Coronary artery (tissue), 2 donors: ENCODE measurements at places on chromosomes 1 and 21.
A peak's percentile ranks its signal among the peaks of the same experiment; 100 is the strongest.

DNA sequence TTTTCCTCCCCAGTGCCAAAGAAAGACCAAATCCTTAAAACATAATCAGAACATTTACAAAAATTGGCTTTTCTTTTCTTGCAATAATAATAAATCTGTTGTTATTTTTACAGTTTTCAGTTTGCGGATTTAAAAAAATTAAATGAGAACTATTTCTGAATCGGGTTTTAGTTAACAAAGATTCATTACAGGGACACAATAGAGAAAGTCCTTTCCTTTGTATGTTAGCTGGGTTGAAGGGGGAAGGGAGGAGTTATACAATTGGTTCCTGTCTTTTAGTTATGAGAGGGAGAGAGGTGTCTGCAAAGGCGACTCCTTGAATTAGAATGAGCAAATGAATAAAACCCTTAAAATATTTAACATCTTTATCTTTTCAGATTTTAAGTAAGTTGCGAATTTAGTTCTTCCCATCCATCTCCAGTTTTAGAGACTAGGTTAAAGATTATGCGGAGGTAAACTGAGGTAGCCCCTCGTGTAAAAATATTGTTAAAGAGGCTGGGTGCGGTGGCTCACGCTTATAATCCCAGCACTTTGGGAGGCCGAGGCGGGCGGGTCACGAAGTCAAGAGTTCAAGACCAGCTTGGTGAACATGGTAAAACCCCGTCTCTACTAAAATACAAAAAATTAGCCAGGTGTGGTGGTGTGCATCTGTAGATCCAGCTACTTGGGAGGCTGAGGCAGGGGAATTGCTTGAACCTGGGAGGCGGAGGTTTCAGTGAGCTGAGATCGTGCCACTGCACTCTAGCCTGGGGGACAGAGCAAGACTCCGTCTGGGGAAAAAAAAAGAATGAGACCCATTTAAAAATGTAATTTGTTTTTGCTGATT is 3.9 kb downstream of the SPEN start:
- no peak for DNase-seq

DNA sequence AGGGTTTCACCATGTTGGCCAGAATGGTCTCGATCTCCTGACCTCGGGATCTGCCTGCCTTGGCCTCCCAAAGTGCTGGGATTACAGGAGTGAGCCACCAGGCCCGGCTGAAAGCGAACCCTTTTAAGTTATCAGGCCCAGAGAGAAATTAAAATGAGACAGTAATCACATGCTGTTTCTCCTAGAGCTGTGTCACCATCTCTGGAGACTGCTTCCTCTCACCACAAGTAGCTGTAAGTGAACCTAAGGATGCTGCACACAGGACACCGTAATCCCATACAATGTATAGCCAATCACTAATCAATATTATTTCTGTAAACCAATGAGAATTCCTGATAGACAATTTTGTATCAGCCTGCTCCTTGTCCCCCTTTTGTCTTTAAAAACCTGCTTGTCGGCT is 5.7 kb upstream of the CSTB start:
- DNase-seq: no peak

DNA sequence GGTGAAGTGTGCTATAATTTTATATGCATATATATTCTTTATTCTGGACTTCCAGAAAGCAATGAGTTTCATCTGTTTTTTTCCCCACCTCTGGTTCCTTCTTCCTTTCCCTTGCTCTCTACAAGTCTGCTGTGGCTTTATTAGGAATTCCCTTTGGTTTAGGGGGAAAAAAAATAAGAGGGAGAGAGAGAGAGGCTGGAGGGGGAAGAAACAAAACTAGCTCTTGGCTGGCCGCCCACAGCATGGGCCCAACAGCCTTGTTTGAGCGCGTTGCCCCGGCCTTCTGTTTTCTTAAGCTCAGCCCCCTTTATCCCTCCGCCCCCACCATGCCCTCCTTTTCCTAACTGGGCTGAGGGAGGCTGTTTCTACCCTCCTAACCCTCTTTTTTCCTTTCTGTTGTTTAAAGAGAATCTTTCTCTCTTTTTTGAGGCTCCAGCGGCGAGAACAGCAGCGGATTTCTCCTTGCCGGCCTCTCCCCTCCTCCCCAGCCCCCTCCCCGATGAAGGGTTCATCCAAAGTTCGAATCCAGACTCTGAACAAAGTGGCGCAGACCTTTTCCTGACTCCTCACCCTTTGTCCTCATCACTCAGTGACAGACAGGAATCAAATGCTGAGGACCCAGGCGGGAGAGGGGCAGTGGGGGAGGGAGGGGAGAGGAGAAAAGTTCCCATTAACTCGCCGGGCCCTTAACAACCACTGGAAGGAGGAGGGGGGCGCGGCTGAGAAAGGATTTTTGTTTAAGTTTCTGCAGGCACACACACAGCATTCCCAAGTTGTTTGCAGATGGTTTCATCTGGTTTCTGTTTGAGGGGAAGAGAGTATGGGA is 29.7 kb downstream of the PBX1 start:
- peak; percentile 84 for DNase-seq

- DNase-seq: peak; percentile 63
These were observed 8.1 kb upstream of the PRDM16 start for GRCh38 chr1:3060601-3061551.
